ENCODE measurements at places on chromosomes 5 and 9.

DNA sequence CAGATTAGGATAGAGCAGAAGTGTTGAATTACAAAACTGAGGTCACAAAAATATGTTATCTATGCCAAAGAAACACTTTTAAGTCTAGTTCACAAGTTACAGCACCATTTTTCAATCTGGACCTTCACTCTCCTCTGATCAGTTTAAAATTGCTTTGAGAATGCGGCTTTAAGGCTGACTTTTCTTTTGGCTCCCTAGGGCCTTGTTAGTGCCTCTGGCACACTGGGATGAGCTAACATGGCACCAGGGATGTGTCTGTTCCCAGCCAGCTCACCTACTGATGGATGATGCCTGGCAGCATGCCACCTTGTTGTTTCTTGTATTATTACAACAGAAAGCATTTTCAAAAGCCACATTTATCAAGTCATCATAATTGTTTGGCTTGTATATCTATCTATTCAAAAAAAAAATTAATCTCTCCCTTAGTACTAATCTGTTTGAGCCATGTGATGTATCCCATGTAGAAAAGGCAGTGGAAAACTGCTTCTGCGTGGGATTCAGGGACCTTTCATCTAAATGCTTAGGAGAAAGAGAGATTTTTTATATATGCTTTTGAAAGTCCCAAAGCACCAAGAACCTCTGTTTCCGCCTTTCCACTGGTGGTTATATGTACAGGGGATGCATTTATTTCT, 46.6 kb downstream of the ADAMTSL1 start:
- H3K27ac ChIP-seq, result no peak overlapping the region
- no peaks in the 10 kb centered on the region for H3K27me3 ChIP-seq
- no peaks in the 10 kb centered on the region for H3K36me3 ChIP-seq
- no peaks in the 10 kb centered on the region for H3K4me1 ChIP-seq
- DNase-seq, result no peak
- H3K4me3 ChIP-seq, result no peak overlapping the region

DNA sequence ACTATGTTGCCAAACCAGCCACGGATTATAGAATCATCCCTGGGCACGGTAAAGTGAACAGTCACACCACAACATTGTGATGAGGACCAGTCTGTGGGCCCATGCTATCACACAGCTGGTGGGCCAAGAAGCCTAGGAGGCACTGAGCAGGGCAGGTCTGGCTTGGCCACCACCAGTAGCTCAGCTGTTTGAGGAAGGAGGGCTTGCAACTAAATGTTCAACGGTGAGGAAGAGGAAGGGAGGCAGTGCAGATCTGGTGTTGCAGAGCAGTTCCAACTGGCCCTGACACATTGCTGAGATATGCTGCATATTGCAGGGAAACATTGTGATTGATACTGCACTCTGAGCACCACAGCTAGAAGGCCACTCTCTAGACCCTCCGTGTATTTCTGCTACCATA, 77.9 kb upstream of the ATG10 start:
- no peaks in the 10 kb centered on the region for H3K4me1 ChIP-seq
- no peak for DNase-seq
- H3K4me3 ChIP-seq, result no peak overlapping the region
- no peaks in the 10 kb centered on the region for H3K27me3 ChIP-seq

- DNase-seq, result no peak
- H3K4me3 ChIP-seq, result no peak overlapping the region
- H3K36me3 ChIP-seq, result no peaks in the 10 kb centered on the region
- H3K4me1 ChIP-seq, result peaks cover 5% of the 10 kb centered on the region
Observed at GRCh38 chr9:70506159-70506558, 91.7 kb upstream of the KLF9 start.

DNA sequence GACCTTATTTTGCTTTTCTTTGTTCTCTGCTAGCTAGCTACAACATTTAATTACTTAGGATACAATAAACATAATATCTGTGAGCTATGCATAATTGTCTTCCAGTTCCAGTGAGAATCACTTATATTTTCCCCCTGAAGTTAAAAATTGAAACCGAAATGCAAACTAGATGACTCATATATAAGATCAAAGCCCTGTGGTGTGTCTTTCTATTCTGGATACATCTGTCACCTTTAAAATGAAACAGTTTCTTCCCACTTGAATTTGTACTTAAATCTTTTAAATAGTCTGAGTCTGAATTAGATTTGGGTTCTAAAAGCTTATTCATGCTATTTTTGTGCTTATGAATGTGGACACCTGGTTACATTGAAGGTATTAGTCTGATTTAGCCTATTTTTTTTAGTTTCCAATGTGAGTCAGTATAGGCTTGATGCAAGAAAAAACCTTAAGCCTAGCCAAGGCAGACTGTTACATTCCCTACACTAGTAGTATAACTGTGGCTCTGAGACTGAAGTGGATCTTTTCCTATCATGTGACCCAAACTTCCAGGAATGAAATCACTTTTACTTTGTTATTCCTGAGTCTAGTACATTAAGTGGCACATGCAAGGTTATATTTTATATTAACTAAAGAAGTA, 703.5 kb upstream of the RGMB start:
- H3K27ac ChIP-seq, result no peak overlapping the region
- peaks cover 6% of the 10 kb centered on the region for H3K4me1 ChIP-seq
- H3K27me3 ChIP-seq, result peaks cover 2% of the 10 kb centered on the region
- DNase-seq, result no peak
- no peak overlapping the region for H3K4me3 ChIP-seq
- no peaks in the 10 kb centered on the region for H3K36me3 ChIP-seq

- H3K4me1 ChIP-seq, result peaks cover 17% of the 10 kb centered on the region
- H3K36me3 ChIP-seq, result peaks cover 34% of the 10 kb centered on the region
Observed at GRCh38 chr9:35729101-35729500, 2.9 kb downstream of the TLN1 start.

DNA sequence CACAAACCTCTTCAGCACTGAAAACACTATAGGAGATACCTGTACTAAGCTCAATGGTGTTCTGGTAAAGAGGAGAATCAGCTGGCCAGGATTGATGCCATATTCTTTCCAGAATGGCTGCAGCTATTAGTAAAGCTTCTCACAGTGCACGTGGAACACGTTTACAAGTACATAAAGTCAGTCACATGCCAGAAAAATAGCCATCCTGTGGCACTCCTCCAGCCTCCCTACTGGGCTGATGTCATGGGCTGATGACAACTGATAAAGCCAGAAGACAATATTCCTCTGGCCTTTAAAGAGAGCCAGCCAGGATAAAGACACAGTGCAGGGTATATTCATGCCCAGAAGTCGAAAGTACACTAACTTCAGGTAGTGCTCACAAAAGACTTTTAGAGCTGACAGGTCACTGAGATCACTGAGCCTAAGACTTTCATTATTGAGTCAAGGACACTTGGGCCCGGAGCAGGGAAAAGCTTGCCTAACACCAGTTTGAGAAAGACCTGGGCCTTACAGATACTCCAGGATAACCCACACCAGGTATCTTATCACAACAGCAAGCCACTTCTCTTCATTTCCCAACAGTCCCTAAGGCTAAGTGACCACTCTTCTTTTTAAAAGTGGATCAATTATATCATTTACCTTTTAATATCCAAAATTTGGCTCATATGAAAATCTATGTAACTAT, 29.4 kb downstream of the ABITRAM start:
- H3K27ac ChIP-seq, result no peak overlapping the region
- H3K4me1 ChIP-seq, result no peaks in the 10 kb centered on the region
- no peaks in the 10 kb centered on the region for H3K36me3 ChIP-seq
- no peak for DNase-seq
- no peak overlapping the region for H3K4me3 ChIP-seq

- peak; percentile 12 for DNase-seq
- peaks cover 30% of the 10 kb centered on the region for H3K27me3 ChIP-seq
- H3K4me3 ChIP-seq, result peak overlapping the region; percentile 93
- H3K36me3 ChIP-seq, result peaks cover 16% of the 10 kb centered on the region
- peaks cover 27% of the 10 kb centered on the region for H3K4me1 ChIP-seq
Observed at GRCh38 chr9:2622461-2623287, 1.1 kb downstream of the VLDLR start.

- peaks cover 92% of the 10 kb centered on the region for H3K36me3 ChIP-seq
- H3K4me1 ChIP-seq, result no peaks in the 10 kb centered on the region
- no peak overlapping the region for H3K4me3 ChIP-seq
- no peaks in the 10 kb centered on the region for H3K27me3 ChIP-seq
- no peak for DNase-seq
Observed at GRCh38 chr9:92242260-92243136, 51.0 kb downstream of the IARS1 start.

GRCh38 chr5:111063709-111064322, 7.7 kb upstream of the TSLP start:
- H3K27me3 ChIP-seq, result peaks cover 54% of the 10 kb centered on the region
- no peak overlapping the region for H3K4me3 ChIP-seq
- no peaks in the 10 kb centered on the region for H3K36me3 ChIP-seq

- DNase-seq, result no peak
- peaks cover 7% of the 10 kb centered on the region for H3K4me1 ChIP-seq
- H3K27me3 ChIP-seq, result no peaks in the 10 kb centered on the region
- no peak overlapping the region for H3K4me3 ChIP-seq
- no peaks in the 10 kb centered on the region for H3K36me3 ChIP-seq
- H3K27ac ChIP-seq, result no peak overlapping the region
Observed at GRCh38 chr9:128146591-128147120, 2.6 kb upstream of the LCN2 start.

DNA sequence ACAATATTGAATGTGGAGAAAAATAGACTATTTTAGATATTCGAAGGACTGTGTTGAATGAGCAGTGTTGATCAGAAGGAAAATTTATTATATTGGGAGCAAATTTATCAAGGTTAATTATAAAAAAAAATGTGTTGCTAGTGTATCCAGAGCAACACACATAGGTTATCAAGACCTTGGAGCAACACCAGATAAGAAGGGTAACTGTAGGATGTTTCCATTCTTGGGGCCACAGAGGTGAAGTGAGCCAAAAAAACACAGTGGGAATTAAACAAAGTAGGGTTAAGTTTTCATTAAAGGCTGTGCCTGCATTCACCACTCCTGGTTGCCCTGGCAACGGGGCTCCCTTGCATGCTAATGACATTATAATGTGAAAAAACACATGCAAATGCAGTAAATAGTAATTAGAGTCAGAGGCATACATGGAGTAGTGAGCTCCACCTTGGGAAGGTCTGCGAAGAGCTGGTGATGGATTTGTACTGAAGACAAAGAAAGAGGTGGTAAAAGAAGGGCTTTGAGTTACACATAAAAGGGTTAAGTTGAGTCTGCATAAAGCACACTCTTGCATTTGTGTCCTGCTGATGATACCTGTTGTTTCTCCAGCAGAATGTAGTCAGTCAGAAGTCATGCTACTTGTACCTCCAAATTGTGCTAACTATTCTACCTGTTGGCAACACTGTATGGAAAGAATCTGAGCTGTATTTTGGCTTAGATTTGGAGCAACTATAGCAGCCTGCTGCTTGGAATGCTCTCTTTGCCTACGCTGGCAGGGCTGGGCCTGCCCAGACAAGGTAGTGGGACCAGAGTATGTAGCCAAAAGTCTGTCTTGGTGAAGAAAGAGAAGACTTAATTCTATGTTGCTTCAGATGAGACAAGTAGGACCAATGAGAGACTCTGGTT, 59.6 kb downstream of the ATG10 start:
- no peak overlapping the region for H3K27ac ChIP-seq
- no peaks in the 10 kb centered on the region for H3K27me3 ChIP-seq
- DNase-seq, result no peak
- H3K4me3 ChIP-seq, result no peak overlapping the region

DNA sequence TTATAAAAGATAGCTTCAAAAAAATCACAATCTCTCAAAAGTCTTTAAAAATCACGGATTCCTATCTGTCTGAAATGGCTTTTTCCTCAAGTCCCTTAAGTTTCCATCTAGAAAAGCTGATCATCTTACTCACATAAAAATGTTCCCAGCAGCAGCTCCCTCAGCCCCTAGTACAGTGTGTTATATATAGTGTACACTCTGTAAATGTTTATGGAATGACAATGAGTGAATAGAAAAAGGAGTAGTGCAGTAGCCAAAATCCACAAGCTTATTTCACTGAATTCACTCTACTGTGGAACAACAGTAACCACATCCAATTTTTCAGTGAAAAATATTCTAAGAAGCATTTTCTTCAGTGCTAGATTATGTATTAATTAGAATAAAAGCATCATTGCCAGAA, 609.4 kb downstream of the DTWD2 start:
- no peak for DNase-seq
- no peaks in the 10 kb centered on the region for H3K27me3 ChIP-seq
- H3K4me1 ChIP-seq, result no peaks in the 10 kb centered on the region
- no peak overlapping the region for H3K27ac ChIP-seq
- H3K36me3 ChIP-seq, result no peaks in the 10 kb centered on the region

GRCh38 chr5:98110282-98110691, 663.2 kb upstream of the RGMB start:
- no peaks in the 10 kb centered on the region for H3K4me1 ChIP-seq
- no peak overlapping the region for H3K4me3 ChIP-seq
- no peaks in the 10 kb centered on the region for H3K27me3 ChIP-seq
- no peak for DNase-seq
- H3K36me3 ChIP-seq, result no peaks in the 10 kb centered on the region
- no peak overlapping the region for H3K27ac ChIP-seq

DNA sequence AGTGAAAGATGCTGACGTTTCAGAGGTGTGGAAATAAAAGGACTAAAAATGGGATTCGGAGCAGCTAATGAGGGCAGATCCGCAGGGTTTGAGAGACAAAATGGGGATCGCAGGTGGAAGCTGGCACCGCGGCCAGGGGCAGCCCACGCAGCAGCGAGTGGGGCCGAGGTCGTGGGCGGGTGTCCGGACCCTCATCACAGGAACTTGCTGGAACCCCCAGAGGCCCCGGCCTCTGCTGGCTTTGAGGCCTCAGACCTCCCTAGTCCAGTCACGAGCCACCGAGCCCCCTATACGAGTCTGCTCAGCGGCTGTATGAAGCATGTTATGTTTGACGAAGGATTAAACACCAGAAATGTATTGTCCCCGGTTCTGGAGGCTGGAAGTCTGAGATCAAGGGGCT, 45.8 kb upstream of the FCN1 start:
- no peak overlapping the region for H3K27ac ChIP-seq
- no peaks in the 10 kb centered on the region for H3K27me3 ChIP-seq
- no peak overlapping the region for H3K4me3 ChIP-seq
- no peaks in the 10 kb centered on the region for H3K36me3 ChIP-seq

Data from activated T-helper 2 cell treated with anti-CD3 and anti-CD28 coated beads, Interferon-gamma antibody, Interleukin-2, Interleukin-4, amounts not matched to agents 10 μg/mL and 5 μg/mL and 100 μg/mL, durations not matched to agents 14 hours and 24 hours and 36 hours (primary cell).